Ammon's horn (tissue), 1 donor: ENCODE measurements at places on chromosomes 6 and 20.

- DNase-seq = no peak
Measured at GRCh38 chr6:17218023-17218748, 63.0 kb upstream of the RBM24 start.

- peak; percentile 25 for DNase-seq
Measured at GRCh38 chr6:14757418-14757817, 488.5 kb upstream of the JARID2 start.

- DNase-seq = no peak
Measured at GRCh38 chr6:23630726-23631635, 495.0 kb upstream of the NRSN1 start.

- no peak for DNase-seq
Measured at GRCh38 chr6:100347901-100348550, 116.7 kb downstream of the SIM1 start.

GRCh38 chr6:128327890-128328289 lies 192.5 kb downstream of the PTPRK start:
- no peak for DNase-seq

DNA sequence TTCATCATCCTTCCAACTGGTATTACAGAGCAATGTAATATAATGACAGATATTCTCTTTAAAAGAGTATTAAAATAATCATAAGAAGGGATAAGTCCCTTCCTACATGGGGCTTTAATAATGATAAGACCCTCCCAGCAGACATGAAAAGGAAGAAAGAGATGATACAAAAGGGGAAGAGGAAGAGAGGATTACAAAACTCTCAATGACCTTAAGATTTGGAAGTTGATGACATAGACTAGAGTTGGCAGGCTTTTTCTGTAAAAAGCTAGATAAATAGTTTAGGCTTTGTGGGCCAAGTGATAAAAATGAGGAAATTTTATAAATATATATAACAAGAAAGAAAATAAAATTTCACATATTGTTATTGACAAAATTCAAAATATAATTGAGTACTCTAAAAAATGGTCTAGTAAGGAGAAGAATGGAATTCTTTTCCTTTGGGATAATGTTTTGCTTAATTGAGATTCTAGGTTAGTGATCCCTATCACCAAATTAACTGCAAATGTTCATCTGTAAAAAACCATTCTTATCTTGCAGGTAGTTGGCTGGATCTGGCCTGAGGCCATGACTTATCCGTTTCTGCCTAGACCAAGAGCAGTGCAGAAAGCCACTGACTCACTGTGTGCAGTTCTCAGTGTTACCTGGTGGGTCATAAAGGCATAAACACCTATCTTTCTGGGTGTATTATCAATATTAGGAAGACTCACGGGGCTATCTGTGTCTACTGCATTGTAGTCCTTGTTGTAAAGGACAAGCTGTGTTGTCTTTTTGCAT lies 11.0 kb downstream of the RIPOR2 start:
- no peak for DNase-seq

- no peak for DNase-seq
Measured at GRCh38 chr6:32112431-32112980, 3.4 kb upstream of the TNXB start.

GRCh38 chr6:56062836-56063235 lies 184.5 kb downstream of the COL21A1 start:
- DNase-seq = no peak

- DNase-seq = no peak
Measured at GRCh38 chr6:159978291-159979135, 9.6 kb downstream of the IGF2R start.

GRCh38 chr6:5173810-5174209 lies 86.9 kb downstream of the LYRM4 start:
- DNase-seq = no peak

DNA sequence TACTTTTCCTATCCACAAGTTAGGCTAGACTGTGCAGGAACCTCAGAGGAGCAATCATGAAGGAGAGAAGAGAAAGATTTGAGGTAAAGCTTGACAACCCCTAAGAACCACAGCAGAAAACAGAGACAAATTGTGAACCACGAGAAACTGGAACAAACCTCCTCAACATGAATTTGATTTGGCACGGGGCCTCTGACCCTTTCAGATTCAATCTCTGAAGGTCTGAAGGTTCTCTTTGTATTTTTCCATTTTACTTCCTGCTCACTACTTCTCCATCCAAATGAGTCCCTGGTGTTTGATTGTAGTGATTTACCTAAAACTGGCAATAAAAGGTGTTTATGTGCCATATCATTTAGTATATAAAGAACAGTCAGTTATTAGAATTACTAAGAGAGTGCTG lies 126.1 kb upstream of the STXBP5 start:
- no peak for DNase-seq

GRCh38 chr6:106098383-106099234 lies 12.5 kb downstream of the PRDM1 start:
- no peak for DNase-seq

DNA sequence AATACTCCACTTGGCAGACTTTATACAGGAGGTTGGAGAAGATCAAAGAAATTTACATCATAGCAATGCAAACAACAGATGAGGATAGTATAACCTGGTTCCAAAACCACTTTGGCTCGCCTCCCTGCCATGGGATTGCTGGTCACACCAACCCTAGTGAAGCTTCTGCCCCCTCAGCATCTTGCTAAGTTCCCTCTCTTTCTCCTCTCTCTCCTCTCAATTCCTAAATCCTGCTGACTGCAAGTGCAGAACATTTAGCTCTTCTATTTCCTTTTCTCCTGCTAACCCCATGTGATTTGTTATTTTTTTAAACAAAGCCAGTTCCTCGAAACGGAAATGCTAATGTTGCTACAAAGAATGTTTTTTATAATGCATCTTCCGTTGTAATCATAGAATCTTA lies 50.3 kb upstream of the LY86 start:
- DNase-seq = no peak

DNA sequence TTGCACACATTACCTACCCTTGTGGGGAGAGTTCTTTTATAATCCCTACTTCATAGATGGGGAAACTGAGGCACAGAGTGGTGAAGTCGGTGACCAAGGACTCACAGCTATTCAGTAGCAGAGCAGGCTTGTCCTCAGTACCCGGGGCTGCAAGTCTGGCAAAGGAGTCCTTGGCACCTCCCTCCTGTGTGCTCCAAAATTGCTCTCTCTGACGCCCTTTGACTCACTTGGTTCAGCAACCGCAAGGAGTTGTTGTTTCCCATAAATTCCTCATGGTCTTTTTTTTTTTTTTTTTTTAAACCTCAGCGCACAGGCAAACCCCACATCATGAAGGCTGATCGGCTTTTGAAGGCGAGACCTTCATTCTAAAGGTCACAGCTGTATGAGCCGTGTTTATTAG lies 143.2 kb downstream of the CEBPB start:
- no peak for DNase-seq

DNA sequence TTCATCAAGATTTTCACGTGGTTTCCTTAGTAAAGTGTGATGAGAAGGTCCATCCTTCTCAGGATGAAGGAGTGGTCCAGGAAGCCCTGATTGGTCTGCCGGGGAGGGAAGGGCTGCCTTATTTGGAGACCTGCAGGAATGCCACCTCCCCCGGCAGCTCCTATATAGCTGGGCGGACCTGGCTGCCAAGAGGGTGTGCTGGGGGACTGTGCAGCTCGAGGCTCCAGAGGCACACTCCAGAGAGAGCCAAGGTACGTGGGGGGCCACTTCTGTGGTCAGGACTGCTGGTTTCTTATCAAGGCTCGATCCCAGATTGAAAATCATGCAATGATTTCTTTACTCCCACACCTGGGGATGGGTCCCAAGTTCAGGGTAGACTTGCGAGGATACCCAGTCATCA lies at the start of gene PRND:
Gene PRND, plus strand, starts transcription at position 191 of the 400 bp plus-strand sequence. CDS start 2,643 bp downstream, outside the sequence.
- DNase-seq = no peak

- no peak for DNase-seq
Measured at GRCh38 chr20:63119121-63119962, 96.6 kb downstream of the YTHDF1 start.

GRCh38 chr6:15682965-15683822 lies 20.4 kb upstream of the DTNBP1 start:
- DNase-seq = no peak

GRCh38 chr6:44537306-44538049 lies 150.0 kb downstream of the CDC5L start:
- no peak for DNase-seq

DNA sequence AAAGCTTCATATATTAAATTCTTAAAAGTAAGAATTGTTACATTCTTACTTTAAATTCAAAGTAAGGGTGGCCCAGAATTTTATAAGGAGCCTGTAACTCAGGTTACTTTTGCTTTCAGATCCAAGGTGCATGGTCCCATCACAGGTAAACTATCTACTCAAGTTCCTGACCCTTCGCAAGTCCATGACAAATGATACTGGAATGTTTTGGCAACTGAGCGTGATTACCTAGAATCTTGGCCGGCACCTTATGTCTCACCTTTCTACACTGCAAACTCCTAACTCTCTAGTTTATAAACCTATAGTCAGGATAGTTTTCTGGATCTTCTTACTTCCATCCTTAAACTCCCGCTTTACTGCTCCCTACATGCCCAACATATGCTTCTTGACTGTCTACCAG lies 67.9 kb upstream of the HMGN3 start:
- no peak for DNase-seq
